ENCODE measurements at places on chromosomes 2 and 18. TPM values are rescaled to one million over a fixed set of nuclear protein-coding genes. Genes with fewer than 3 reads are reported as not detected.
A peak's percentile ranks its signal among the peaks of the same experiment; 100 is the strongest.

- no peaks in the 10 kb centered on the region for H3K36me3 ChIP-seq
- DNase-seq = no peak
- H3K27me3 ChIP-seq = no peaks in the 10 kb centered on the region
- no peak overlapping the region for H3K27ac ChIP-seq
Measured at GRCh38 chr18:41820784-41821183, 134.2 kb upstream of the PIK3C3 start.

- H3K27ac ChIP-seq = no peak overlapping the region
- H3K36me3 ChIP-seq = no peaks in the 10 kb centered on the region
- H3K27me3 ChIP-seq = no peaks in the 10 kb centered on the region
- H3K4me3 ChIP-seq = no peak overlapping the region
- no peak for DNase-seq
- H3K4me1 ChIP-seq = no peaks in the 10 kb centered on the region
Measured at GRCh38 chr2:171327043-171327496, 106.7 kb downstream of the METTL8 start.

DNA sequence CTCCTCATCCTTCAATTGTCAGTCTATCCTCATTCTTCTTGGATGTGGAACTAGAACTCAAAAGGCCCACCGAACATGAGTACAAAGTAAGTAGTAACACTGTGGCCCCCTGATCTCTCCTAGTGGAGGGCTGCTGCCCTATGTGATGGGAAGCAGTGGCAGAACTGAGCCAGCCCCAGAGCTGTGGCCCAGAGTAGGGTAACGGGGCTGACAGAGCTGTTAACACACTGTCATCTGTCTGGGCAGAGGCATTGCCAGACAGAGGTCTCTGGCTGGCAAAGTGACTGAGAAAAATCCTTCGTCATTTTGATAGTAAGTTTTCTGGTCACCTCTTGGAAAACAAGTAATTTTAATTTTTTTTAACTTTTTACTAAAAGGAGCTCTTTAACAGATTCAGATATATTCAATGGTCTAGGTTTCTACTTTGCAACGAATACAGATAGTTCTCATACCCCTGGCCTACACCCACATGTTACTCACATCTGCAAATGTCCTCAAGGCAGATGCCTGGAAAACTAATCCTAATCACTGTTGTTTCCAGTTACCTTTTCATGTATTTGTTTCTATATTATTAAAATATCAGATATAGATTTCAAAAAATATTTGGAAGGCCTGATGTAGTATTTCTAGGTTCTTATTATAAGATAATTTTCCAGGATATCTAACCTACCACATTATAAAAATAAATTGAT, 588.7 kb downstream of the CPS1 start:
- no peak for DNase-seq
- H3K36me3 ChIP-seq = no peaks in the 10 kb centered on the region
- H3K4me3 ChIP-seq = no peak overlapping the region
- H3K27me3 ChIP-seq = no peaks in the 10 kb centered on the region
- H3K4me1 ChIP-seq = no peaks in the 10 kb centered on the region

- no peak overlapping the region for H3K27ac ChIP-seq
- H3K36me3 ChIP-seq = no peaks in the 10 kb centered on the region
- no peak for DNase-seq
- H3K4me1 ChIP-seq = no peaks in the 10 kb centered on the region
Measured at GRCh38 chr2:21262426-21262940, 138.7 kb downstream of the TDRD15 start.

- peaks cover 5% of the 10 kb centered on the region for H3K27me3 ChIP-seq
- peak overlapping the region; percentile 48 for H3K4me3 ChIP-seq
- peak; percentile 90 for DNase-seq
- no peaks in the 10 kb centered on the region for H3K4me1 ChIP-seq
Measured at GRCh38 chr2:113324684-113325160, 46.0 kb upstream of the PAX8 start.

DNA sequence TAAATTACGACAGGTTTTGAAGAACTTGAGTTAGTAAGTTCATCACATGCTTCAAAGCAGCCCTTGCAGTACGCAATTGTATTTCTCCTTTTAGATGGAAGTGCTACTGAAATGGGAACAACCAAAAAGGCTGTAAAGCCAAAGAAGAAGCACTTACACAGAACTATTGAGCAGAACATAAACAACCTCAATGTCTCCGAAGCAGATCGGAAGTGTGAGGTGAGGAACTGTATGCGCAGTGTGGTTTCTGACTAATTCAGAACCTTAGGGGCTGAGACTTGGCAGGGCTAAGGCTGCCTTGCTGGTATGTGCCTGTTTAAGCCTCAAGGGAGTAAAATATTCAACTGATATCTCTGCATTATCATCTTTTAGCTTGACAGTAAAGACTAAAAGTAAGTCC, 8.4 kb downstream of the NCAPH start:
- peak overlapping the region; percentile 44 for H3K27ac ChIP-seq
- no peaks in the 10 kb centered on the region for H3K4me1 ChIP-seq
- H3K36me3 ChIP-seq = no peaks in the 10 kb centered on the region
- DNase-seq = no peak

GRCh38 chr2:215888680-215889079, 124.7 kb downstream of the MREG start:
- no peaks in the 10 kb centered on the region for H3K27me3 ChIP-seq
- peaks cover 4% of the 10 kb centered on the region for H3K4me1 ChIP-seq
- H3K4me3 ChIP-seq = no peak overlapping the region
- H3K36me3 ChIP-seq = no peaks in the 10 kb centered on the region
- no peak for DNase-seq

DNA sequence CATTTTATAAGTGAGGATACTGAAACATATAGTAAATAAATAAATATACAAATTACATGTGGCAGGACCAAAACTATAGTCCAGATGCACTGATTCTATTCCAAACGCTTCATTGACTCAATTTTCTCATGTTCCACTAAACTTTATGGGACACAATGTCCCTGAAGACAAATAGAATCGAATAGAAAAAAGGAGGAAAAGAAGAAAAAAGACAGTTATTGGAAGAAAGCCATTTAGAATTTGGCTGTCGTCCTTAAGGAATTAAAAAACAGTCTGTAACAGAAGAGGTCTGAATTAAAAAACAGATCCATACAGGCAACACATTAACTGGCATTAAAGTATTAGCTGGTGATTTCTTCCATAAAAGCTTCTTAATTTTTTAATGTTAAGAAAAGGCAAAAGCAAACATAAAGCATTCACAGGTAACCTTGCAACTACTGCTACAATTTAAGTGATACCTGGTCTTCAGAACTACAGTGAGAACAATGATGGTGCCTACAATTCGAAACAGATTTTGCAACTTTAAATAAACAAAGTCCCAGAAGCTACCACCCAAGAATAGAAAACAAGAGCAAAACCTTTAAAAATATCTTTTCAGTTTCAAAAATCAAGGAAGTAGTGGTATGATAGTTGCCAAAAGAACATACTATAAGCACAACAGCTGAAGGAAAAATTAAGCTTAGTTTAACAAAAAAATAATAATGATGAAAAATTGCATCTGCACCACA, 17.4 kb upstream of the CHAC2 start:
- no peaks in the 10 kb centered on the region for H3K4me1 ChIP-seq
- no peak overlapping the region for H3K27ac ChIP-seq
- H3K27me3 ChIP-seq = no peaks in the 10 kb centered on the region
- H3K4me3 ChIP-seq = no peak overlapping the region

DNA sequence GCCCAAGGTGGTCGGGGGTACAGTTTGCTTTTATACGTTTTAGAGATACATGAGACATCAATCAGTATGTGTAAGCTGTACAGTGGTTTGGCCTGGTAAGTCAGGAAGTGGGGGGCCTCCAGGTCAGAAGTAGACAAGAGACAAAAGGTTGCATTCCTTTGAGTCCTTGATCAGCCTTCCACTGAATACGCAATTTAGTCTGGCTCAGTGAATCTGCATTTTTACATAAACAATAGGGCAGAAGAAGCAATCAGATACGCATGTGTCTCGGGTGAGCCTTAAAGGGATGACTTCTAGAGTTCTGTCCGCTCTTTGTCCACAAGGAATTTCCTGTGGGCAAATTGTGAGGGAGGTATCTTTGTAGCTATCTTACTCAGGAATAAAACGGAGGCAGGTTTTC, 87.2 kb downstream of the SOWAHC start:
- H3K36me3 ChIP-seq = no peaks in the 10 kb centered on the region
- H3K27ac ChIP-seq = no peak overlapping the region
- peaks cover 15% of the 10 kb centered on the region for H3K4me1 ChIP-seq
- H3K27me3 ChIP-seq = no peaks in the 10 kb centered on the region
- H3K4me3 ChIP-seq = no peak overlapping the region

DNA sequence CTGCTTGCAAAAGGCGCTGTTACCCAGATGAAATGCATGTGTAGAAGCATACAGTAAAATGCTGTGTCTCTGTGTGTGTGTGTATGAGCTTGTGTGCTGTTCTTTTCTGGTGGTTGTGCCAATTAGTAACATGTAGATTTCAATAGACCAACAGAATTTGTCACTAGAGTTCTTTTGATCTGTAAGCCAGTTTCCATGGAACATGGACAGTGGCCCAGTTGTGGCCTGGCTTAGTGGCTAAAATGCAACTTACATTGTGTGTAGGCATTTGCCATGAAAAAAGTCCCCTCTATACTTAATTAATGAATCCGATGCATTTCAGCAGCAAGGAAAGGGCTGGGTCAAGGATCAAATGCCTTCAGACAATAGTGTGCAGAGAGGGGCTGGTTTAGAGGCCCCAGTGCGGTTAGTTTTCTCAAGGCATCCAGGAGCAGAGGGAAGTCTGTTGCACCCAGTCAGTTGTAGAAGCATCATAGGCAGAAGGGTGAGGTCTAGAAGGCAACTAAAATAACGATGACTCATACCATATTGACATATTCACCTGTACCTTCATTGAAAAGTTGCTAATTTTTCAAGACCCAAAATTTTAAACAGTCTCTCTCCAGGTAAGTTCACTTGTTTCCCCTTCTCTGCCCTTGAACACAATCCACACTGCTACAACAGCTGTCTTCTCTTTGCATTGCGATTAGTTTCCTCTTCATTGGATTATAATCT, 366.9 kb upstream of the SPRED2 start:
- H3K4me3 ChIP-seq = no peak overlapping the region
- H3K27ac ChIP-seq = no peak overlapping the region
- no peaks in the 10 kb centered on the region for H3K27me3 ChIP-seq
- no peaks in the 10 kb centered on the region for H3K4me1 ChIP-seq

GRCh38 chr18:78984941-78985784, 5.5 kb downstream of the SALL3 start:
- H3K4me3 ChIP-seq = no peak overlapping the region
- H3K27ac ChIP-seq = no peak overlapping the region
- peaks cover 60% of the 10 kb centered on the region for H3K27me3 ChIP-seq
- no peak for DNase-seq

GRCh38 chr2:181367906-181368435, 89.2 kb upstream of the ITGA4 start:
- H3K36me3 ChIP-seq = no peaks in the 10 kb centered on the region
- DNase-seq = no peak
- H3K27me3 ChIP-seq = no peaks in the 10 kb centered on the region
- peaks cover 16% of the 10 kb centered on the region for H3K4me1 ChIP-seq
- H3K27ac ChIP-seq = no peak overlapping the region
- no peak overlapping the region for H3K4me3 ChIP-seq

GRCh38 chr2:48693645-48694044, 61.9 kb downstream of the LHCGR start:
- no peaks in the 10 kb centered on the region for H3K36me3 ChIP-seq
- no peak overlapping the region for H3K27ac ChIP-seq
- no peak overlapping the region for H3K4me3 ChIP-seq

DNA sequence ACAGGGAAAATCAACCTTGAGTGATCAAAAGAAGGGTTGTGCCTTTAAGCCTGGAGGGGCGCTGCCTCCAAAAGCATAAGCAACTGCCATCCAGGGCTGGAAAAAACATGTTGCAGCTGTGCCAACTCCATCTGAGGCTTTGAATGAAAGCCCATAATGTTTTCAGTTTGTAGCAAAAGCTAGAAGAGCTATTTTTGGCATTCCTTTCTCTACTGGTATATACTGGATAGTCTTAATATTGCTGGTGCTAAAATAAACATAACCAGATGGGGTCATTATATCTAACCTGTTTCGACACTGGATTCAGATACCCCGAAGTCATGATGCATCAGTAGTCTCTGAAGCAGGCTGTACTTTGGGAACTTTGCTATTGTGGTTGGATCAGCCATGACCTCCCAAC, 25.1 kb downstream of the ANXA4 start:
- no peaks in the 10 kb centered on the region for H3K27me3 ChIP-seq
- peak; percentile 56 for DNase-seq
- H3K4me3 ChIP-seq = no peak overlapping the region
- H3K36me3 ChIP-seq = no peaks in the 10 kb centered on the region
- H3K4me1 ChIP-seq = peaks cover 100% of the 10 kb centered on the region
- peak overlapping the region; percentile 85 for H3K27ac ChIP-seq

ANKRD62 gene
- polyA plus RNA-seq = not detected

NLRC4 gene
- 1.1 TPM for polyA plus RNA-seq

HES6 gene
- 10.8 TPM for polyA plus RNA-seq

Measured in stomach (tissue), 19 donors.